ENCODE measurements at places on chromosomes 1 and 21.

- no peak for DNase-seq
These were observed 262.7 kb upstream of the RGS18 start for GRCh38 chr1:191895462-191896058.

DNA sequence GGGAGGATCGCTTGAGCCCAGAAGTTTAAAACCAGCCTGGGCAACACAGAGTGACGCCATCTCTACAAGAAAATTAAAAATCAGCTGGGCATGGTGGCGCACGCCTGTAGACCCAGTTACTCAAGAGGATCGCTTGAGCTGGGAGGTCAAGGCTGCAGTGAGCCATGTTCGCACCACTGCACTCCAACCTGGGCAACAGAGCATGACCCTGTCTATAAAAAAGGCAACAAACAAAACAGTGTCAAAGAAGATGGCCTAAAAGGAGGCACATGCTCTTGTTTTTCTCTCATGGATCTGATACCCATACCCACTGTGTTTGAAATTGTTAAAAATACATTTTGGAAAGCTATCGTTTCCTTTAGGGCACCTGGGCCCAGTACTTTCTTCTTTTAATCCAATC, 191.7 kb downstream of the SLC45A1 start:
- DNase-seq, result no peak

GRCh38 chr1:95451054-95451453, 217.0 kb downstream of the RWDD3 start:
- no peak for DNase-seq

GRCh38 chr21:39669485-39669884, 56.7 kb downstream of the B3GALT5 start:
- DNase-seq, result no peak

DNA sequence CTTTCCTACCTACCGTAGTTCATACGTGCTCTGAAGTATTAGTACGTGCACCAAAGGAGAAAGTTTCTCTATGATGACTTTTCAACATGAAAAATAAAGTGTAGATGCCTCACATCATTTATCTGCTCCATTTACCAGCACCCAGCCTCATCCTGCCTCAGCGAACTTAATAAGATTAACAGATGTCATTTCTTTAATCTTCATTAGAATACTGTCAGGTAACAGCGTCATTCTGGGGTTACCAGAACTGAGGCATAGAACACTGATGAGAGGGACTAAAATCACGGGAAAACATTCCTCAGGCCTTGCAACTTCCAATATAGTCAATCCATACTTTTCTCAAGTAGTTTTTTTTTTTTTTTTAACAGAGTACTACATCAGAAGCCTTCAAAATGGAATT, 43.2 kb upstream of the DISC1 start:
- DNase-seq, result no peak

- DNase-seq, result no peak
These were observed 734.5 kb downstream of the PTPRU start for GRCh38 chr1:29970747-29971325.

GRCh38 chr1:6523566-6523965, 30.7 kb downstream of the NOL9 start:
- DNase-seq, result no peak

GRCh38 chr21:39379986-39380891, 31.4 kb upstream of the HMGN1 start:
- peak; percentile 86 for DNase-seq

- no peak for DNase-seq
These were observed 45.0 kb downstream of the VAV3 start for GRCh38 chr1:107919953-107920352.

DNA sequence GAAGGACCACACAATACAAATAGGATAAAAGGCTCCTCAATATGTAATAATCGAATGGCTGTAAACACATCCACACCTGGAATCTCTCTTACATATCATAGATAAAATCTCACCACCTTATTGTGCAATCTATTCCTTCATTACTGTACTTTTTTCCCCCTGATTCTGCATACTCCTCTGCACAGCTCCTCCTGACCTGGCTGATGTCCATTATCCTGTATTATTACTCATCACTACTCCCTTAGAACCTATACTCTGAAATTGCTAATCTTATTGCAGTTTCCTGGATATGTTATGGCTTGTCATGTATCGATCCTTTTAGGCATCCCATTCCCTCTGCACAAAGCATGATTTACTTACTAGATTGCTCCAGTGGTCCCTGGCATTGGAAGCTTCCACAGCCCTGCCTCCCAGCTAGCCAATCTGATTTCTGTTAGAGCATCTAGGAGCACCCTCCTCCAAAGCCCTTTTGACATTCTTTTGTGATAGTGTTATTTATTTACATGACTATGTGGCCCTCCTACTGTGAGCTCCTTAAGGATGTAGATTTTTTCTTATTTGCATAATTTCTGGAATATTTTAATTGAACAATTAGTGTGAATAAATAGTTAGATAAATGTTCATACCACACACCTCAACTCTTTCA, 24.2 kb upstream of the PHGDH start:
- DNase-seq, result no peak

- no peak for DNase-seq
These were observed 2.2 kb downstream of the PALMD start for GRCh38 chr1:99648107-99648506.

- no peak for DNase-seq
These were observed 30.8 kb downstream of the RNF19B start for GRCh38 chr1:32933742-32934322.

GRCh38 chr21:35520302-35520701, 471.2 kb upstream of the RUNX1 start:
- DNase-seq, result no peak

- DNase-seq, result no peak
These were observed 53.2 kb downstream of the PTGS2 start for GRCh38 chr1:186627019-186627418.

DNA sequence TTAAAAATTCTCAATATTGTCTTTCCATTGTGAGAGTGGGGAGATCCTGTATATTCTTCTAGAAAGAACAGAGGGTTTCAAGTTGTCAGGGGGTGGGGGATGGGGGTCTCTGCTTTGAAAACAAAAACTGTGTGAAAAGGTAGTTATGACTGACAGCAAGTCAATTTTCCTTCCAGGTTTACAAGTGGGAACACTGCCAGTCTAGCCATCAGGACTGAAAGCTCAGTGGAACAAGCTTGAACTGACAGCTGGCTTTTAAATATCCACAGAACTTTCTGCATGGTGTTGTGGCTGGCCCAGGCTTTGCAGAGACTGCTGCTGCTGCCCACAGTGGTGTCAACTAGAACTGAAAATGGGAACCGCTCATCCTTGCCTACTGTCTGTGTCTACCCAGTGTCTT, 162.6 kb downstream of the TNR start:
- no peak for DNase-seq
